ENCODE measurements at places on chromosomes 5 and 9. TPM values are rescaled to one million over a fixed set of nuclear protein-coding genes. Genes with fewer than 3 reads are reported as not detected.

Gene INSL4
- total RNA-seq: not detected

- no peak for DNase-seq
Measured at GRCh38 chr5:141637123-141637766, 448 bp downstream of the RELL2 start.

- DNase-seq: no peak
Measured at GRCh38 chr5:58244819-58245475, 214.9 kb downstream of the PLK2 start.

- DNase-seq: no peak
Measured at GRCh38 chr5:161230221-161230620, 316.3 kb downstream of the GABRB2 start.

DNA sequence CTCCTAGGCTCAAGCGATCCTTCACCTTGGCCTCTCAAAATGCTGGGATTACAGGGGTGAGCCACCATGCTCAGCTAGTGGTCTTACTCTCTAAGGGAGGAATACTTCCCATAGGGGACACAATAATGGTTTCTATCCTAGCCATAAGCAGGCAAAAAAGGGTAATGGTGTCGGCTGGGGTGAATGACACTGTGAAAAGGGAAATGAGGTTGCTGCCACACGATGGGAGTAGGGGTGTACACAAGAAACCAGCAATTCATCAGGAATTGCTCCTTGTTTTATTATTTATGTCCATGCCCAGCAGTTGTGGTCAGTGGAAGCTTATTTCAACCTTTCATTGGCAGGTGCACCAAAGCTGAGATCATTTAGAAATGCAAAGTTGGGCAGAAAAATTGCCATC is 70.3 kb upstream of the ZFR start:
- no peak for DNase-seq

- DNase-seq: no peak
Measured at GRCh38 chr9:82572146-82572545, 490.8 kb downstream of the RASEF start.

- DNase-seq: no peak
Measured at GRCh38 chr9:108244686-108245085, 611.1 kb downstream of the ACTL7B start.
